GOT3 (cell line): ENCODE measurements at places on chromosomes 6 and 20.

- no peak for DNase-seq
Measured at GRCh38 chr6:28719275-28719940, 193.7 kb downstream of the GPX5 start.

- no peak for DNase-seq
Measured at GRCh38 chr6:53647462-53648094, 18.0 kb downstream of the KLHL31 start.

DNA sequence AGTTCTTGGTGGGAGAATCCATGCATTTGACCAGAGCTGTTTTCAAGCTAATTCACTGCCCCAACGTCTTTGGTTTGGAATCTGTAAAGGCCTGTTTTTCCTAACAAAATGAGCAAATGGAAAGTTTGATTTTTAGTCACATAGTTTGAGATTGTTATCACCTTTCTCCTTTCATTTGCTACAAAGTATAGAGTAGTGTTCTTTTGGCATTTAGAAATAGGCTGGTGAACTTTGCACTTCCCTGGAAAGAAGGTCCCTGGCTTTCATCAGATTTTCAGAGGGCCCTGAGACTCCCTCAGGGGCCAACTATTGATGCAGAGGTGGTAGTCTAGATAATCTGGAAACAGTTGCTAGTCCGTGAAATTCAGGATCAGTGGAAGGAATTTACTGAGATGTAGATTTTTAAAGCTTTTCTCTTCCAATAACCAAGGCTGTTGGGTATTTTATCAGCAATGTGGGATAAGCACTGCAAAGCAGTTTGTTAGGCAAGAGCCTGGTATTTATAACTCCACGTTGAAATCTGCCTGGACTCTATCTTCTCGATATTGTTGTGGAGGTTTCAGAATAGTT lies 1.7 kb downstream of the ARFGEF2 start:
- no peak for DNase-seq

GRCh38 chr6:6284221-6284966 lies 36.1 kb downstream of the F13A1 start:
- DNase-seq: no peak

GRCh38 chr20:54172856-54173652 lies 732 bp downstream of the CYP24A1 start:
- no peak for DNase-seq

DNA sequence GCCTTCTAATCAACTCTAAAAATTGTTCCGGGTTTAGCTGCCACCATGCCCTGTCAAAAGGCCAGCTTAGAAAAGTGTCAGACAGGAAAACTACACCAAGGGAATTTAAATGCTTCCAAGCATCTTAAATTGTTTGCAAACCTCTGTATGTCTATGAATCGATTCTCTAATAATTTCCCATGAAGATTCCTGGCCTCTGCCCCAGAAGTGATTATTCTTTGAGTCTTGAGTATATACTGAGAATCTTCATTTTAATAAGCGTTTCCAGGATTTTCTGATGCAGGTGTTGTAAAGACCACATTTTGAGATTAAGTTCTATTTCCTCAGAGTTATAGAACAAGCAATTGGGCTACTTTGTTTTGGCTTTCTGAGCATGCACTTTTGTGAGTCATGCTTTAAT lies 471.8 kb upstream of the JAG1 start:
- no peak for DNase-seq

GRCh38 chr6:123518441-123519188 lies 118.1 kb downstream of the TRDN start:
- no peak for DNase-seq

DNA sequence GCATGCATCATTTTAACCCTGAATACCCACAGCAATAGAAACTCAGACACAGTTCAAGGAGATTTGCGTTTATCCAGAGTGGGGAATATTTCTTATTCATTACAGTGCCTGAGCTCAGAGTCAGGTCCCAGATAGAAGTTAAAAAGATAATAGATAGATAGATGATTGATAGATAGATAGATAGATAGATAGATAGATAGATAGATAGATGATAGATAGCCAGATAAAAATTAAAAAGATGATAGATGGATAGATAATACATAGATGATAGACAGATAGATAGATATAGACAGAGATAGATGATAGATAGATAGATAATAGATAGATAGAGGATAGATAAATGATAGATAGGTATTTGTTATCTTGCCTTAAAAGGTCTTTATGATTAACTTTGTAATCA lies 184.7 kb downstream of the MYLK4 start:
- DNase-seq: no peak

DNA sequence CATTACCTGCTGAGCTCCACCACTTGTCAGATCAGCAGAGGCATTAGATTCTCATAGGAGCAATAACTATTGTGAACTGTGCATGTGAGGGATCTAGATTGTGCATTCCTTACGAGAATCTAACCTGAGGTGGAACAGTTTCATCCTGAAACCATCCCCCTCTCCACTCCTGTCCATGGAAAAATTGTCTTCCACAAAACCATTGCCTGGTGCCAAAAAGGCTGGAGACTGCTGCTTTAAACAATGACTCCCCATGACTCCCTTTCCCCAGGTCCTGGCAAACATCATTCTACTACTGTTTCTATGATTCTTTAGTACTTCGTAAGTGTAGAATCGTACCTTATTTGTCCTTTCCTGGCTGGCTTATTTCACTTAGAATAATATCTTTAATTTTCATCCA lies 9.7 kb upstream of the DYNLRB1 start:
- no peak for DNase-seq

GRCh38 chr20:44709380-44709779 lies 5.8 kb upstream of the CCN5 start:
- DNase-seq: no peak

GRCh38 chr6:129350278-129350677 lies 359.7 kb downstream of the ARHGAP18 start:
- DNase-seq: no peak

DNA sequence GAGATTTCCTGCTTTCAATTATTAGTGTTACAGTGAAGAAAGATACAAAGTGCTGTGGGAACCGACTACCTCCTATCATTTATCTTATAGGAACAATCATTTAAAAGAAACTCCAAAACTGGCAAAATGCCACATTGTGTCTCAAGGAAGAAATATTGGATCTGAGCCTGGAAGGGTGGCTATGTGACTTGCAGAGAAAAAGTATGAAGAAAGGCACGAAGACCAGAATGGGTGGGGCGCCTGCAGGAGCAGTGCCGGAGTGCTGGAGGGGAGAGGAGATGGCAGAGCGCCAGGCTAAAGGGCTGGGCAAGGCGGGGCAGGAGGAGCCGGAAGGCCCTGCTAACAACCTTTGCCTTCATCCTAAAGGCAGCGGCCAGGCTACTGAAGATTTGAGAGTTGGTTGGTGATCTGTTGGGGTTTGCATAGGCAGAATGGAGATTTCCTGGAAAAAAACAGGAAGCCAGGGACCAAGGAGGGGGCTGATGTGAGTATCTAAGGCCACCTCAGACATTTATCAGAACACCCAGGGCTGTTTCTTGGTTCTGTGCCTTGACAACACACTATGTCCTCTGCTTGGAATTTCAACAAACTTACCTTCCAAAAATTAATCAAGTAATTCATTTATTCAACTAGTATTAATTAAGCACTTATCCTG lies 125.6 kb downstream of the MAFB start:
- DNase-seq: no peak

GRCh38 chr20:32535953-32536823 lies 48.9 kb downstream of the NOL4L start:
- no peak for DNase-seq

DNA sequence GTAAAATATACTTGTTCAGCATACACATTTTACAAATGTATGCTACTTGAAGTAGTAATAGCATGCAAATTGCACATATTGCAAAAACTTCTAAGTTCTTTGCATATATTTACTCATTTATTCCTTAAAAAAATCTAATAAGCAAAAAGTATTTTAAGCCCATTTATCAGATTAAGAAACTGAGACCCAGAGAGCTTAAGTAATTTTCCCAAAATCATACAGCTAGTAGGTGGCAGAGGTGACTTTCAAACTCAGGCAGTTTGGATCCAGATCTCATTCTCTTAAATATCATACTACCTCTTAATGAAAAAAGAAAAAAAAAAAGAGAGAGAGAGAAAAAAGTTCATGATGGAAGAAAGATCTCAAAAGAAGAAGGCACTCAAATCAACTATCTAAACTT lies 157.9 kb downstream of the RPS12 start:
- no peak for DNase-seq

- no peak for DNase-seq
Measured at GRCh38 chr6:140061110-140062042, 686.9 kb upstream of the CITED2 start.

DNA sequence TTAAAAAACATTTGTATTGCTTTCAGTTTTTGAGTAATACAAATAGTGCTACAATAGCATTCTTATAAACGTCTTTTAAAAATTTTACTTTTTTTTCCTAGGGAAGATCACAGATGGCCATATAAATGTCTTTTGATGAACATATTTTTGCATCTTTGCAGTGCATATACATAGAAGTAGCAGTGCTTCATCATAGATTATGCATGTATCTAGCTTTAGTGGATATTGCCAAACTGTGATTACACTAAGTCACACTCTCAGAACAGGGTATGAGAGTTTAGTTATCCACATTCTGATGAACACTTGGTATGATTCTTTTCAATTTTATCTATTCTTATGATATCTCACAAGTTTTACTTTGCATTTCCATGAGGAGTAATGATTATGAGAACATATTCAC lies 99.8 kb upstream of the ASCC3 start:
- no peak for DNase-seq

GRCh38 chr6:62681108-62681507 lies 395.1 kb upstream of the KHDRBS2 start:
- no peak for DNase-seq

- no peak for DNase-seq
Measured at GRCh38 chr6:39793516-39793915, 1.3 kb downstream of the DAAM2 start.

GRCh38 chr6:9514146-9514545 lies 900.7 kb downstream of the TFAP2A start:
- no peak for DNase-seq

GRCh38 chr20:45934046-45934585 lies 367 bp upstream of the PCIF1 start:
- no peak for DNase-seq

DNA sequence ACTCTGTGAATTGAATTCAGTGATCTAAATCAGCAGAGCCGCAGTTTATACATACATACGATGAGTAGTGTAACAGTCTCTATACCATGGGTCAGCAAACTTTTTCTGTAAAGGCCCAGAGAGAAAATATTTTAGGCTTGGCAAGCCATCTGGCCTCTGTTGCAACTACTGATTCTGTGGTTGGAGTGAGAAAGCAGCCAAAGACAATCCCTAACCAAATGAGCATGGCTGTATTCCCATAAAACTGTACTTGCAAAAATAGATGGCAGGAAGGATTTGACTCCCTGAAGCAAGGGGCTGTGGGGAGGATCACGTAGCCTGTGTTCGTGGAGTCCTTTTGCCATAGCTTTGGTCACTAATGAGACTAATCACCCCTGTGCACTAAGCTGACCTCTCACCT lies 17.9 kb upstream of the MOCS1 start:
- DNase-seq: no peak

DNA sequence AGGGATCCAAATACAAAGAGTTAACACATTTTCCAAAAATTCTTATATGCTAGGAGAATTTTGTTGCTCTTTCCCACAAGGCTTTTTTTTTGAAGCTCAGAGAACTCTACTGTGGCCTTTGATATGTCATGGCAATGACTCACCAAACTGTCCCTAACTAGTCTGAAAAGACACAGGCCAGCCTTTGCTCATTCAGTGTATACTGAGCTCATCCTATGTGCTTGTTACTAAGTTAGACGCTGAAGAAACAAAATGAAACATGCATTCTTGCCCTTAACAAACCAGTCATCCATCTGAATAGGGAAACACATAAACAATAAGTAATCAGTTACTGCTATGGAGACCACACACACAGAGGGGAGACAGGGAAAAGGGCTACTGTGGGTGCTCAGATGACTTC lies 291.8 kb downstream of the FOXC1 start:
- no peak for DNase-seq
